Fibroblast of the aortic adventitia (primary cell): ENCODE measurements at places on chromosomes 7 and 10.

GRCh38 chr7:107876916-107877315 is 14.1 kb upstream of the DLD start:
- no peak for DNase-seq

- DNase-seq, result no peak
Measured at GRCh38 chr10:70846795-70847194, 31.0 kb downstream of the SGPL1 start.

DNA sequence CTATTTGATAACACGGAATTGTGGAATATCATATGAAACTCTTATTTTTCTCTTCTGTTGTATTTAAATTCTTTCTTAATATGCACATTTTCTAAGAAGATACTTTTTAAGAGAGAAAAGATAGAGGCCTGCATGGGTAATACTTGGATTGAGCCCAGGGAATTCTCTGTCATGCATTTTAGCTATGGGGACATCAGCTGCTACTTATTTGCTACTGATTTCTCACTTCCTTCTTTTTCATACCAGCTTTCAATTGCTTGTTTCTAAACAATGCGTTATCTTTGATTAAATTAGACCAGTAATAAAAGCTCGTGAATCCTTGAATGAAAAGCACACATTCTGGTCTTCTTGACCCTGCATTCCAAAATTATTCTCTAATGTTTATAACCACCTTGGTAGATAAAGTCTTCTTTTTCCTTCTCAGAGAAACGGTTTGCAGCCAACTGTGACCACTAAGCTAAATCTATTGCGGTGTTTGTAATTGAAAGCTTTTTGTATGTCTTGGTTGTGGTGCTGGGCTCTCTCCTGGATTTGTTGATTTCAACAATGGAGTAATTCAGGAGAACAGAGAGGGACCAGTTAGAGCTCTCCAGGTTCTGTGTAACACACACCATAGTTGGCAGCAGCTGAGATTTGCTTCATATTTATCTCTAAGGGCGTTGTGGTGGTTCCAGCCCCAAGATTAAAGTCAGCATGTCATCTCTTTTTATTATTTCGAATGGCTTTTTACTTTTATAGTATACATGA is 139.3 kb downstream of the PPP1R9A start:
- DNase-seq, result no peak

DNA sequence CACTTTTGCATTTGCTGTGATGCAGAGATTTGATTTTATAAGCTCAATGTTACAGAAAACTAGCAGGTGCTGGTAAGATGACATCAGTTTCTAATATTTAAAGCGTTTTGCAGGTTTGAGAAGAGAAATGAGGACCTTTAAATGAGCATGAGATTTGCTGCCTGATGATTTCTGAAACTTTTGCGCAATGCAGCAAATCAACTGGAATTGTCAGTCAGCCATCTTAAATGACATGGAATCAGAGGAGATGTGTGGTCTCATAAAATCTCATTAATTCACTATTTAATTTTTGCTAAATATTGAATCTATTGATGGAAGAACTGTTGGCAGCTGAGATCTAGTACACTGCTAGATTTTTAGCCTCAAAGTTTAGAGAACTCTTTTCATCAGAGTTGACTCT is 3.9 kb downstream of the RBM17 start:
- no peak for DNase-seq

DNA sequence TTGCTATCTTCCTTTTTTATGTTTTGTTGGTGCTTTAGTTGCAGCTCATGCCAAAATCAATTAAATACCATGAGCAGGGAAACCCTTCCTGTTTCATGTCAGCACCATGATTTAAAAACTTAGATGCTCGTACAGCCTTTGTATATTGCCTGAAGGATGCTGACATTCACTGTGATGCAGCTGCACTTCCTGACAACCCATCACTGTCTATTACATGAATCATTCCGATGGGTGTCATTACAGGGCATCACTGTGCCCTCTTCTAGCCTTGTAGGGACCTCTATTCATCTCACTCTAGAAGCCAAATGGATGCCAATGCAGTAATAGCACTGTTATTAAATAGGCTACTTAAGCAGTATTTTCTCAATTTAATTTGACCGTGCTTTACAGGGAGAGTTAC is 18.3 kb upstream of the ITGB1 start:
- no peak for DNase-seq

- no peak for DNase-seq
Measured at GRCh38 chr7:141456298-141456697, 94.9 kb upstream of the AGK start.

GRCh38 chr10:124303662-124304418 is 114.9 kb downstream of the OAT start:
- DNase-seq, result no peak

DNA sequence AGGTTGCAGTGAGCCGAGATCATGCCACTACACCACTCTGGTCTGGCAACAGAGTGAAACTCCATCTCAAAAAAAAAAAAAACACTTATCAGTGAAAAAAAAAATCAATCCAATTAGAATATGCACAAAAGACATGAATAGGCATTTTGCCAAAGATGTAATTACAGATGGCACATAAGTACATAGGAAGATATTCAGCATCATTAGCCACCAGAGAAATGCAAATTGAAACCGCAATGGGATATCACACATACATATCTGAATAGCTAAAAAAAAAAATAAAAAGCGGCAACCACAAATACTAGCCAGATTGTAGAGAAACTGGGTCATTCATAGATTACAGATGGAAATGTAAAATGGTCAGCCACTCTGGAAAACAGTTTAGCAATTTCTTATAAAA is 1310.8 kb downstream of the XPNPEP1 start:
- DNase-seq, result no peak

DNA sequence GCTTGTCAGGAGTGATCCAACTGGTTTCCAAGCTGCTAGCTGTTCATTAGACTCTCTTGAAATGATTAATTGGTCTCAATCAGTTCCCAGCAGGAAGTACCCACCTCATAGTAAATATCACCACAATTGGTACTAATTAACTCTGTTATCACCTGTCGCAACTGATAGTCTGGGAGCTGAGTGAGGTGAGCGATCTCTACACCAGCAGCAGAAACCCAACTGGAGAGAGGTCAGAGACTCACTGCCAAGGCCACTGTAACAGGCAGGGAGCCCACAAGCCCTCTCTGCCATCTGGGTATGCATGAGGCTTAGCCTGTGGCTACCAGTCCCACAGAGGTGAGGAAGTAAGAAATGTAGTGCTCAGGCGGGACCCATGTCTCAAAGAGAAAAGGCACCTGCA is 245.5 kb downstream of the DYNC1I1 start:
- DNase-seq, result no peak

DNA sequence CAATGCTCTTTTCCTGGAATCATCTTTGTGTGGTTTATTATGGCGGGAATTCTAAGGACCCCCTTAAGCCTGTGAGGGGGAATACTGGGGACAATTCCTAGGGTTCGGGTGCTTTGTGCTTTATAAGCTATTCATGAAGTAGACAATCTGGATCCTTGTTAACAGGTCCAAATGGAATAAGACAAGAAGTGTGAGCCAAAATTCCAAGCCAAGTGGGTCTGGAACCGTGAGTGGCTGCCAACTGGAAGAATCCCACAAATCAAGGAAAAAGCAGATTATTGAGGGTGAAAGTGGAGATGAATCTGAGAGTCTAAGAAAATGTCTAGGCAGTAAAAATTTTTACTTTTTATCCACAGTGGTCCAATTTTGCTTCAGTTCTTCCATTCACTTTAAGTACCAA is 136.8 kb downstream of the MDFIC start:
- no peak for DNase-seq

- no peak for DNase-seq
Measured at GRCh38 chr10:81248886-81249285, 626.1 kb upstream of the NRG3 start.

DNA sequence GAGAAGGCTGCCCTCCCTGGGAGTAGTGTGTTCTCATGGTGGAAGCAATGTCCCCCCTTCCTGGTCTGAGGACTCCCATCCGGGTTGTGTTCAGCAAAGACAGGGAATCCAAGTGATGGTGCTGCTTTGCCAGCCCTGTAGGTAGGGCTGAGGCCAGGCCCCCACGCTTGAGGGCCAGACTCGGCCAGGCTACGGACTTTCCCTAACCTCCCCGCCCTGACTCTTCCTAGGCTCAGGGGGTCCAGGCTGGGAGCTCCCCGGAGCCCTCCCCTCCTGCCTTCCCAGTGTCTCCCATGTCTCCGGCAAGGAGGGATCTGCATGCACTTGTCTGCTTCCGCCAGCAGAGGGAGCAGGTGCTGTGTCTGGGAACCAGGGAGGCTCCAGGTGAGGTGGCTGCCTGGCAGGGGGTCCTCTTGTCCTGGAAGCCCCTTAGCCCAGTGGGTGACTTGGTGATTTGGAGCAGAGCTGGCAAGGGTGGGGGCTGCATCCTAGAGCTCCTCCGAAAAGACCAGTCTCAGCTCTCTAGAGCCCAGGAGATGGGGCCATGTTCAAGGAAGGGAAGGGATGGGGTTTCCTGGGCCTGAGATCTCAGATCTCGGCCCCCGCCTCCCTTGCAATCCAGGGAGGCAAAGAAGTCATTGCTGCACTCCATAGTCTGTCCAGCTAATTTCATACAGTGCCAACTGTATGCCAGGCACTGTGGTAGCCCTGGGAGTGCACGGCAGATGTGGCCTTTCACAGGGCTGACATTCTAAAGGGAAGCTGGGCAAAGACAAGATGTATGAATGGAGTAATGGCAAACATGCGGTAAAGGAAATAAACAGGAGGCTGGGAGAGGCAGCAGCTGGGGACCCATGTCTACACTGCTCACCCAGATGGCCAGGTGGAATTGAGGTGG is 20.3 kb upstream of the SFRP5 start:
- DNase-seq, result peak; percentile 53

DNA sequence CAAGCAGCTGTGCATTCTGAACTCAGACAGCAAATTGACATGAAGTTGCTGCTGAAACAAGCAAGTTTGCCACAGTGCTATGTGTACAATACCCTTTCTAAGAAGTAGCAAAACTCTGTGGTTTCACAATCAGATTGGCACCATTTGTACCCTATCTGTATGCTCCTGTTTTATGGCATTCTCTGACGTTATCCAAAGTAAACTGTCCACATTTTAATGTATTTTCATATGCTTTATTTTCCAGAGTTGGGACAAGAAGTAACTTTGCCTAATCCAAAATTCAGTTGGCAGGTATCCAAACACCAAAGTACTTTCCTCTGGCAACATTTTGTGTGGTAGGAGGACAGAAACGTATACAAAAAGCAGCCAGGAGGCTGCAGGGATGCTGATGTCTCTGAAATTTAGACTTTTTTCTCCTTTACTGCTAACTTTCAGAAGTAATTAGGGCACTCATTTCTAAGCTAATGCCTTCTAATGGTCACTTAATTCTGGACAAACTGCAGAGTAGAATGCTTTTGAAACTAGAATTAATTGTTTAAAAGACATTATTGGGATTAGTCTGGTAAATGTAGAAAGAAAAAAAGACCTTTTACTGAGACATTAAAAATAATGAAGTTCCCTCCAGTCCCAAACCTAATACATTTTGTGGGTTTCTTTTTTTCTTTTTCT is 414.7 kb upstream of the NRP1 start:
- peak; percentile 29 for DNase-seq

DNA sequence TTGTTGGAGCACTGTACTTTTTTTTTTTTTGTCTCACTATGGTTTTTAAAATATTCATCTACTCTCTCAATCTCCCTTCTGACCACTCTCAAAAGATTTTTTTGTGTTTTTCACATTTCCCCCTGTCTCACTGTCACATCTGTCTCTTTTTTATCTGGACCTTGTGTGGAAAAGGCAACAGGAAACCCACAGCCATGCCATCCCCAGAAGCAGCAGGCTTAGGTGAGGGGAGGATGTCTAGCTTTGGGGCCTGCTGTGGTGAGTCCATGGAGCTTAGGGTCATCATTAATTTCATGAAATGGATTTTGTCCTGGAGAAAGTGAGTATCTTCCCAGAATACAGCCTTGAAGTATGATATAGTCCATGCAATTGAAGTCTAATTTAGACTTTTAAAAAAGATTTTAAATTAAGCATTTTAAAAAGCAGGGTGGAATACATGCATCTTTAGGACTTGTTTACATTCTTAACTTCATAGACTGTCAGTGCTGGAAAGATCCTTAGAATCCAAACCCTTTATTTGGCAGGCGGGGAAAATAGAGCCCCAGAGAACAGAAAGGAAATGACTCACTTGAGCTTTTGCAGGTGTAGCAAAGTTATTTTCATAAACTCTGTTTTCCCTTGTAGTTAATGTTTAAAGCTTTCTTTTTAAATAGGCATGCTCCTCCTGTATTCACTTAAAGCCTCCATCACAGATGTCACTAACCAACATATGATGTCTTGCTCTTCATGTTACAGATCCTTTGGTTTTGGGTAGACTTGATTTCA is 25.1 kb downstream of the MINDY4 start:
- peak; percentile 83 for DNase-seq

DNA sequence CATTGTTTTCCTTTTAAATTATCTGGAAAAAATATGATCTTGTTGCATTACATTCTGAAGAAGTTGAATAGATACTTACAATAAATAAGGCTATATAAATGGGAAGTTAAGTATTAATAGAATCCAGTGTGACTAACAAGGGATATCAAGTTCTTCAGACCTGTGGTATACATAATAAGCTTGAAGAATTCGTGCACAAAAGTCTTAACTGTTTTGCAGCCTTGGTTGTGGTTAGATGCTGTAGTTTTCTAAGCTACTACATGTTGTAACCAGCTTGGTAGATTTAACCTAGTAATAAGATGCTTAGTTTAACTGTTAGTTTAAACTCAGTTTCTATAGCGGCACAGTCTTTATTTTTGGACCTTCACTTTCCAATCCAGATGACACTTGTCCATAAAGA is 106.2 kb upstream of the GLCCI1 start:
- DNase-seq, result no peak

- DNase-seq, result peak; percentile 22
Measured at GRCh38 chr7:91660734-91661356, 219.7 kb downstream of the MTERF1 start.

GRCh38 chr7:33909318-33909717 is 4.0 kb downstream of the BMPER start:
- DNase-seq, result peak; percentile 39

DNA sequence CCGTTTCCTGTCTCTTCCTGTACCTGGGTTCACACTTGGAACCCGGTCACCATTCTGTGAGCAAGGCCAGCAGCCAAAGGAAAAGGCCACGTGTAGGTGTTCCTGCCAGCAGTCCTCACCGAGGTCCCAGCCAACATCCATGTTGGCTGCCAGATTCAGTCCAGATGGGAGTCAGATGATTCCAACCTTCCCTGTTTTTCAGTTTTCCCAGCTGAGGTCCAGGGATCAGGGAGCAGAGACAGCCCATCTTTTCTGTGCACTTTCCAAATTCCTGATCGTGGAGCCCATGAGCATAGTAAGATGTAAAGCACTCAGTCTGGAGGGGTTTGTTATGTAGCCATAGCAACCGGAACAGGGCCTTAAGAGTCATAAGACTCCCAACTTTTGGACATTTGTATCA is 3.9 kb upstream of the PVRIG start:
- DNase-seq, result peak; percentile 67

- no peak for DNase-seq
Measured at GRCh38 chr7:38524786-38525185, 106.4 kb downstream of the AMPH start.

GRCh38 chr7:55056577-55057480 is 38.0 kb downstream of the EGFR start:
- peak; percentile 83 for DNase-seq

- no peak for DNase-seq
Measured at GRCh38 chr7:156725073-156725472, 84.5 kb downstream of the RNF32 start.
